ENCODE measurements at places on chromosomes 3 and 15.

DNA sequence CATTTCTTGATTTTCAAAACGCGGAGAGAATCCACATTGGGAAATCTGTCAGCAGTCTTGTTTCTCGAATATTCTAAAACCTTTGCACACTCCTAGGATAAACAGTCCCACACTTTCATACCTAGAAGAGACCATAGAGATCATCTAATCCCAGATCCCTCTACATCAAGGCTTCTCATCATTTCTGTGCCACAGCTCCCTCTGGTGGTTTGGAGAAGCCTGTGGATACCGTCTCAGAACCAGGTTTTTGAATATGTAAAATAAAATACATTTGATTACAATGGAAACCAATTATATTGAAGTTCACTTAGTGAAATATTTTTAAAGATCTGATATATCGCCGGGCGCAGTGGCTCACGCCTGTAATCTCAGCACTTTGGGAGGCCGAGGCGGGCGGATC is 211.9 kb upstream of the GOLGA6L4 start:
- DNase-seq = no peak

GRCh38 chr3:46913644-46914043 is 36.1 kb downstream of the PTH1R start:
- DNase-seq = no peak

- no peak for DNase-seq
Observed at GRCh38 chr15:90099072-90099867, 3.0 kb downstream of the IDH2 start.

DNA sequence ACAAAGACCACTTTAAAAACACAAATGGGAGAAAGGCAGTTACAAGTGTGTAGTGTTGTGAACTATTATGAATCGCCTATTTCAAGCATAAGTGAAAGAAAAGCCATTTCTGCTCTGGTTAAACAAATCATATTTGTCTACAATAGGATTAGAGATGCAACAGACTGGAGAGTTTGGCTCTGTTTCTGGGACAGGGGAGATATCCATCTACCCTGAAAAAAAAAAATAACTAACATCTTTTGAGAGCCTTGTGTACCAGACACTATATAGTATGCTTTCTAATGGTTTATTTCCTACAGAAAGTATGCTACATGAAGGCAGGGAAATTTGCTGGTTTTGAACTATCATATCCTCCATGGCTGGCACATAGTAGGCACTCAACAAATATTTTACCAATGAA is 106.7 kb upstream of the FHIT start:
- no peak for DNase-seq

DNA sequence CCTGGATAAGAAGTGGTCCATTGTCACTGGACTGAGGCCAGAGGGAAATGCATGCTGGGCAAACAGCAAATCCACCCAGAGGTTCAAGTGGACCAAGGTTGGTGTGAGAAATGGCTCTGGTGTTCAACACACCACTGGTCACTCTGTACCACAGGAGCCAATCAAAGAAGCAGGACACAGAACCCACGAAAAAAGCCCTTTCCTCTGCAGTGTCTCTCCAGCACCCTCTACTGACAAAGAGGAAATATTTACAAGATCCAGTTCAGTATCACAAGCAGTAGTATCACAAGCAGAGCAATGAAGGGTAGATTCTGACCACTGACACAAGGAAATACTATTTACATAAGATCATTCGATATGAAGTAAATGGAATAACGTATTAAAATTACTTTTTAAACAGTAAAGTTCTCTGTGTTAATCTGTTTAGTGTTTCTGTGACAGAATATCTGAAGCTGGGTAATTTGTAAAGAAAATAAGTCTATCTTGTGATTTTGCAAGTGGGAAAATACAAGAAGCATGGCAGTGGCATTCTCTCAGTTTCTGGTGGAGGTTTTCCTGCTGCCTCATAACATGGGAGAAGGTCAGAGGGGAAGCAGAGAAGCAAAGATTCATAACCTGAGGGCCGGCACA is 390.7 kb downstream of the EFHB start:
- DNase-seq = no peak

- DNase-seq = no peak
Observed at GRCh38 chr15:27846722-27847395, 252.3 kb downstream of the OCA2 start.

DNA sequence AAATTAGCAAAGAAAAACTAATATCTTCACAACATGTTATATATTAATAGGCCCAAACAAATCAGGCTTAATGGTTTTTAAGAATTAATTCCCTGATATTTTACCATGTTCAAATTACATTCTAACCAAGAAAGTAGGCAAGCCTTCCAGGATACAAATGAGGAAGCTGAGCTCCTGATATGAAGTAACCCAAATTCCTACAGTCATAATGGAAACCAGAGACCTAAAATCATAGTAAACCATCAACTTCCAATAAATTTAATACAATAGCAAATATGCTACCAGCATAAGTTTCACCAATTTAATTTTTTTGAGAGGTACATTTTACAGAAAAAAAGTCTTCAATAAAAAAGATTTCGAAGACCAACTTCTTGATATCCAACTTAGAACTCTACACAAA is 3.8 kb downstream of the DCBLD2 start:
- DNase-seq = no peak

DNA sequence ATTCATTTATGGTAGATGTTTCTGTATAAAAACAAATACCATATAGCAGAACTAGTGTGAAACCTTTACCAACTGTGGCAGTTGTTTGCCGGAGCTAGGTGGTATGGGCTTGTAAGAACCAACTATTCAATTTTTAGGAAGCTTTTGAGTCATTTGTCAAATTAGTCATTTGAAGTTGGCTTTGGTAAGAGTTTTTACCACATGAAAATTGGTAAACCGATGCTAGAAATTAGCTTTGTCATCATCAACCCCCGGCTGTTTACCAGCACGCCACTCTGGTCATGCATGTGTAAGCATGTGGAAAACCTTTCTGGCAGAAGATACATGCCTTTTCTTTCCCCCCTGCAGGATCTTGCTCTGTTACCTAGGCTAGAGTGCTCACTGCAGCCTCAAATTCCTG is 63.3 kb downstream of the IL1RAP start:
- DNase-seq = peak; percentile 36

GRCh38 chr15:20340931-20341661 is 200.5 kb downstream of the GOLGA6L6 start:
- no peak for DNase-seq

DNA sequence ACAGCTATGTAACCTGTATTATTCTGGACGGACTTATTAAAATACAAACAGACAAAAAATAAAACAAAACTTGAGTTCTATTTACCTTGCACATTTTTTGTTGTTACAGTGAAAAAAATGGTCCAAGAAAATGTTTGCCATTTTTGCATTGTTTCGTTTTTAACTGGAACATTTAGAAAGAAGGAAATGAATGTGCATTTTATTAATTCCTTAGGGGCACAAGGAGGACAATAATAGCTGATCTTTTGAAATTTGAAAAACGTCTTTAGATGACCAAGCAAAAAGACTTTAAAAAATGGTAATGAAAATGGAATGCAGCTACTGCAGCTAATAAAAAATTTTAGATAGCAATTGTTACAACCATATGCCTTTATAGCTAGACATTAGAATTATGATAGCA is 17.1 kb downstream of the LMOD3 start:
- no peak for DNase-seq

Data from stimulated activated CD4-positive, alpha-beta T cell treated with anti-CD3 and anti-CD28 coated beads, Interleukin-1b, Interleukin-23, amount 100 ng/mL, for 48 hours (primary cell).